ENCODE measurements at places on chromosomes 1 and 21.

GRCh38 chr21:37452227-37452626, 85.7 kb downstream of the DYRK1A start:
- DNase-seq: peak; percentile 50

DNA sequence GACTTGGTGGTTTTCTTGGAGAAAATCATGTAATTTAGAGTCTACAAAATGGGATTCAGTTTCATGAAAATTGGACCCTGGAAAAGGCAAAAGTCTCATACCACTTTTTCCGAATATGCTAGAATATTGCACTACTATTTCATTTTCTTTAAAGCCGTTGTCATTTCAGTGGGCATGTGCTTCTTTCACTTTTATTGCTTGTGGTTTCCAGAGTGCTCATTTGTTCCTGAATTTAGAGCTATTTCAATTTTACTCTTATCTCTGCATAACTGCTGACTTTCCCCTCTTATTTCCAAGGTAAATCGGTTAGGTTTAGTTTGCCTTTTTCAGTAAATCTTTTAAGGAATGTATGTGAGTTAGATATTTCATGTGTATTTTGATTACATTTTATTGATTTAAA, 11.6 kb downstream of the HHAT start:
- no peak for DNase-seq

DNA sequence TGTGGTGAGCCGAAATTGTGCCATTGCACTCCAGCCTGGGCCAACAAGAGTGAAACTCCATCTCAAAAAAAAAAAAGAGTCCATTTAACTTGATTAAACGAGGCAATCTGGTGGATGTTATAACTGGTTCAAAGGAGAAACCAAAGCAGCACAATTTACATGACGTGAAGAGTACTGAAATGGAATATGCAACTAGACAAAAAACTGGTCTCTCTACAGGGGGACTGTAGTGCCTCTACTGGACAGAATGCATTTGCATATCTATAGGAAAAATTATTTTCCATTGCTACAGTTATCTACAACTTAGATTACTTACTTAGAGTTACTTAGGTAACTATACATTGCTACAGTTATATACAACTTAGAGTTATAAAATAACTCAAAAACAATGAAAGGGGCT, 2.7 kb upstream of the CAPN2 start:
- DNase-seq: no peak

DNA sequence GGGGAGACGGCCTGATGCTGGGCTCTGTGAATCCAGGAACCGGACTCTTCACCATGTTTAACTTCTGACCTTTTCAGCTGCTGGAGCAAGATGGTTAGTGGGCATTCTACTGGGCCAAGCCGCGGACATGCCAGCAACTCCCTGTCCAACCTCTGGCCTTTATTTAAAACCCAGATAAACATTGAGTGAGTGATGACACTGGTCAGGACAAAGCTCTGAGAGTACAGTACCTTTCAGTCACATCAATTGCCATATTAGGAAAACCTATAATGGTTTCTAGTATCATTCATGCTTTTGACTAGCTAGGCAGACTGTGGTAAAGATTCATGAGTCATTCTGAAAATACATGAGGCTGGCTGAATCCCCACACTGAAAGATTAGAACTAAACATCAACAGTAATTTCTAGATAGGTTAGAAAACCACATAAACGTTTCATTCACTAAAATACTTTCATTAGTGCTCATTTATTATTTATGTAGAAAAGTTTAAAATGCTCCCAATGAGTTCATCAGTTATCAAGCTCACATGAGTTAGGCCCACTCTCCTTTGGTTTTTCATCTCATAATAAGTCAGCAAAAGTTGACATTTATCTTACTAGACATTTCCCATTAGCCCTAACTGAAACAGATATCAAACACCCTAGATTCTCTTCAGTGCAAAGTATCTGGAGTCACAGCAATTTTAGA, 7.1 kb upstream of the ACTA1 start:
- DNase-seq: no peak

GRCh38 chr1:52579415-52579814, 22.8 kb upstream of the GPX7 start:
- DNase-seq: no peak

DNA sequence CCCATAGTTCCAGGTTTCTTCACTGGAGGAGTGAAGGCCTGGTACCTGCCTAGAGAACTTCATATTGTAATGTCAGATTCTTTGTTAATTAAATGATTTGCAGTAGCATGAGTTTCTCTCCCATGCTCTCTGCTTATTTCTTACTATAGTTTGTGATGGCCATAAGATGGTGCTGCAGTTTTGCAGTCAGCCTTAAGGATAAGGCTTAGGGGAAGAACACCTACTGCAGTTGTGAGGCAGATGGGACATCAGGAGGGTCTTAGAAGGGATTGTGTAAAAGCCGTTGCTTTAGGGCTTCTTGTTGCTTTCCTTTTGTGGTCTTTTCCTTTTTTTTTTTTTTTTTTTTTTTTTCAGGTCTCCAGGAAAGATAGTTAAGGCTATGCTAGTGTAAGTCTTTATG, 61.8 kb downstream of the MACF1 start:
- no peak for DNase-seq

- DNase-seq: no peak
Measured at GRCh38 chr1:220527279-220527907, 543 bp upstream of the MARK1 start.

GRCh38 chr1:215761446-215761845, 194.3 kb downstream of the KCTD3 start:
- DNase-seq: no peak

DNA sequence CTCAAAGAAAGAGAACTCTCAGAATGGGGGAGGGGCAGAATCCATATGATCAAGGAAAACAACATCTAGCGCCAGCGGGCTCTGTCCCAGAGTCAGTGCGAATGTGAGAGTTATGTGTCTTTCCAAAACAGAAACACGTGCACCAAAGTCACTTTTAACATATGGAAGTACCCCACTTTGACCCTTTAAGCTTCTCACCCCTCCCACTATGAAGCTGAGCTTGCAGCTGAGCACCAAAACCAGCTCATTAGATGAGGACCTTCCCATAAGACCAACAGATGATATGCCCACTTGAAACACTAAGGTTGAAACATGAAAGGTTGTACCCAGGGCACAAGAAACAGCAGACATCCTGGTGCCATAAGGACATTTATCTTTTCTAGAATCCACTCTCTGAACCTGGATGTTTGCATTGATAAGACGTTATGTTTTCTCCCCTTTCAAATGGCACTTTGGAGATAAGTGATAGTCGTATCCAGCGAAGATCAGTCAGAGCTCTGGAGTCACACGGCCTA, 171.0 kb downstream of the TGFBR3 start:
- DNase-seq: no peak
